Activated T-cell treated with anti-CD3 and anti-CD28 coated beads, Interleukin-2, amount 50 U/mL, for 72 hours (primary cell): ENCODE measurements at places on chromosomes 11 and 22.
A peak's percentile ranks its signal among the peaks of the same experiment; 100 is the strongest.

DNA sequence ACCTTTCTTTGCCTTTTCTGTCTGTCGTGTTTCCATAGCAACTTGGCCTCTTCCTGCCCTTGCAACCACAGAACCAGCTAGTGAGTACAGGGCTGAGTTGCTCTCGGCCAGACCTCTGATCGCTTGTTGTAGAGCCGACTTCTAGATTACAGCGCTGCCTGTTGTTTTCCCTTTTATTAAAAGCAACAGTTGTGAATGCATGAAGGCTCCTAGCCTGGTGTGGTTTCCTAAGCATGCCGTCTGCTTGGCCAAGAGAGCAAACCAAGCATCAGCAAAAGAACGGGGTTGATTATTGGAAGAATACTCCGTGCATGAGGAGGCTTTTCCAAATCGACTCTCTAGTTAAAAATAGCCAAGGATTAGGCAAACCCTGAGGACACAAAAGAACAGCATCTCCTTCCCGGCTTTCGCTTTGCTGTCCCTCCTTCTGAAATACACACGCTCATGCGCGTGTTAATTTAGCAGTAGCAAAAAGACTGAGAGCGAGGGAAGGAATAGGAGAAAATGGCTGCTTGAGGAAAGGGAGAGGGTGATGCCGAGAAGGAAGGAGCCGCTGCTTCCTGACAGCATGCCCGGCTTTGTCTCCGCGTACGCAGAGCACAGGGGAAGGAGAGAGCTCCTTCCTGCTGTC is 71.5 kb upstream of the TTC12 start:
- peak; percentile 28 for DNase-seq

- DNase-seq = no peak
These were observed 36.8 kb downstream of the SERPINH1 start for GRCh38 chr11:75598900-75599299.

DNA sequence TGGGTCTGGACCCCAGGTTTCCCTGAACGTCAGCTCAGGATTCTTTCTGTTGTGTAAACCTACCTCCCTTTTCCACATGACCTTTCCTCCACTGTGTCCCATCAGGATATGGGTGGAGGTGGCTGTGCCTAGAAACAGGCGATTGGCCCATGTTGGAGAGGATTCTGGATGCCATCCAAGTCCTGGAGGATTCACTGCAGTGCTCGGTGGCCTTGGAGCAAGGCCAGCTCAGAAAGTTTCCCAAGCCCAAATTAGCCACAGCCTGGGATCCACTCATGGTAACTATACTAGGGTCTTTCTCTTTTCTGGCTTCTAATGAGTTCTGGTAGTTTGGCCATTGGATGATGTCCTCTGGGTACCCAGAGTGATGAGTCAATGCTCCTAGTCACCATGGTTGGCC is 141.6 kb downstream of the SNX19 start:
- DNase-seq = no peak

DNA sequence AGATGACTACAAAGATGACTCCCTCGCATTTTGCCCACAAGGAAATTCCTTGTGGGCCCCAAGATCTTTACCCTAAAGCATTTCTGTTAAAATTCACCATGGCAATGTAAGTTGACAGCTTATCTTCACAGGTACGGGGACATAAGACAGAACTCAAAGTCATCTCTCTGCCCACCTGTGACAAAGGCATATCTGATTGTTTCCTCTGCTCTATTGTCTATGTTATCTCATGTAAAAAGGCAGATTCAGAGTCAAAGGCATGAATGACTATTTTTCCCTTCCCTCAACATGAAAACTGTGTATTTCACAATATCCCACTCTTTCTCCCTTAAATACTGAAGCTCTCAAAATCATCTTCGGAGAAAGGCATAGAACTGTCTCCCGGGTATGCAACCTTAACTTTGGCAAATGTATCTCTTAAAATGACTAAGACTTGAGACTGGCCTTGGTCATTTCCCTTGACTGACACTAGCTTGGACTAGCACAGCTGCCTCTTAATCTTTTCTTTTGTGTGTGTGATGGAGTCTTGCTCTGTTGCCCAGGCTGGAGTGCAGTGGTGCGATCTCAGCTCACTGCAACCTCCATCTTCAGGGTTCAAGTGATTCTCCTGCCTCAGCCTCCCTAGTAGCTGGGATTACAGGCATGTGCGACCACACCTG is 103.2 kb downstream of the MICAL3 start:
- no peak for DNase-seq

GRCh38 chr11:13921545-13921944 is 41.0 kb upstream of the SPON1 start:
- no peak for DNase-seq

- DNase-seq = no peak
These were observed 3.4 kb upstream of the FGF19 start for GRCh38 chr11:69707176-69707575.

GRCh38 chr22:24893341-24894070 is 53.0 kb downstream of the LHFPL7 start:
- no peak for DNase-seq

DNA sequence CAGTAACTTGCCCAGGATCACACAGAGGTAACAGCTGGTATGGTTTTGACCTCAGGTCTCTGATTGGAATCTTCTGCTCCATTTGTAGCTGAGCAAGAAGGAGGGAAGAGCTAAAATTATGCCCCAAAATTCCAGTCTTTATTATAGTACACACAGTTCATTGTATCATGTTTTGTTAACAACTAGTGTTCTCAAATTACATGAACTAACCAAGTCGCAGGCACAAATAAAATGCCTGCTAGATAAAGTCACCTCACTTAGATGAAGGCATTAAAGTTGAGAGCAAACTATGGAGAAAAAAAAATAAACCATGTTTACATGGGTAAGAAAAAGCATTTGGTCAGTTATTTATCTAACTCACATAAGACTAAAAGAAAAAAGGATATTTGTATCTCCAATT is 58.8 kb downstream of the PDGFD start:
- DNase-seq = no peak

GRCh38 chr11:70156291-70157037 is 46.6 kb upstream of the FADD start:
- DNase-seq = no peak

GRCh38 chr22:28023774-28024173 is 104.7 kb upstream of the PITPNB start:
- no peak for DNase-seq

DNA sequence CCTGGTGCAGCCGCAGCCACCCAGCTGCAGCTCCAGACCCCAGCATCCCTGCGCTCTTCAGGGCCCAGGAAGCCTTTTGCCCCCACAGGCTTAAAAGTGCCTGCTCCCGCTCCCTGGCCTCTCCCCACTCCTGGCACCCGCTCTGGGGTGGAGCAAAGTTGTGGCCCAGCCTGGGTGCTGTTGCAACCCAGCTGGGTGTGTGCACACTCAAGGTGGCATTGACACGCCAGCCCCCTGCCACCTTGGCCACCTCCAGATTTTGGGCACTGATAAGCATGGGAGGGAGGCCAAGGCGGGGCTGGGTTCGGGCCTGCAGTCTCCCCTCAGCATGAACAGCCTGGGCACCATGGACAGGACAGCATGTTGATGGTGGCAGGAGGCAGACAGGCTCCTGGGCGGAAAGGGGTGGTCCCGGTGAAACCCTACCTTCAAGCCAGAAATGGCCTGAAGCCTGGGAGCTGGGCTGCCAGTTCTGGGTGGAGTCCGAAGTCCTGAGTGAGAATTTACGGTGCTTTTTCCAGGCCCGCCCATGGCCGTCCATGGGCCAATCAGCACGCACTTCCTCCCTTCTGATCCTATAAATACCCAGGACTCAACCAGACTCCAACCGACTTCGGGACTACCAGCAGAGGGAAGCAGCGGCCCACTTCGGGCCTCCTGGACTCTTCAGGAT is 23.6 kb upstream of the RNASEH2C start:
- DNase-seq = no peak

- no peak for DNase-seq
These were observed 392.8 kb upstream of the CCDC90B start for GRCh38 chr11:83678831-83679584.

DNA sequence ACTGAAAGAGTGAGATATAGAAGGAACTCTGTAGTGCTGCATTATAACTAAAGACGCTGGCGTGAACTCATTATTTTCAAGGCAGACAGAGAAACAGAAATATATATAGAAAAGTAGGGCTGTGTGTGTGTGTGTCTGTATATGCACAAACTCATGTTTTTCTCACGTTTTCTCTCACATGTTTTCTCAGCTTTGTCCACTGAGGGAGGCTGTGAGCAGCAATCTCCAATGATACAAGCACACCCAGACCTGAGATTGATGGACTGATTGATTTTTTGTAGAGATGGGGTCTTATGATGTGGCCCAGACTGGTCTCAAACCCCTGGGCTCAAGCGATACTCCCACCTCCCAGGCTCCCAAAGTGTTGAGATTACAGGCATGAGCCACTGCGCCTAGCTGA is 122.5 kb downstream of the SERGEF start:
- DNase-seq = no peak

GRCh38 chr11:4085575-4085974 is 9.0 kb upstream of the RRM1 start:
- DNase-seq = no peak

DNA sequence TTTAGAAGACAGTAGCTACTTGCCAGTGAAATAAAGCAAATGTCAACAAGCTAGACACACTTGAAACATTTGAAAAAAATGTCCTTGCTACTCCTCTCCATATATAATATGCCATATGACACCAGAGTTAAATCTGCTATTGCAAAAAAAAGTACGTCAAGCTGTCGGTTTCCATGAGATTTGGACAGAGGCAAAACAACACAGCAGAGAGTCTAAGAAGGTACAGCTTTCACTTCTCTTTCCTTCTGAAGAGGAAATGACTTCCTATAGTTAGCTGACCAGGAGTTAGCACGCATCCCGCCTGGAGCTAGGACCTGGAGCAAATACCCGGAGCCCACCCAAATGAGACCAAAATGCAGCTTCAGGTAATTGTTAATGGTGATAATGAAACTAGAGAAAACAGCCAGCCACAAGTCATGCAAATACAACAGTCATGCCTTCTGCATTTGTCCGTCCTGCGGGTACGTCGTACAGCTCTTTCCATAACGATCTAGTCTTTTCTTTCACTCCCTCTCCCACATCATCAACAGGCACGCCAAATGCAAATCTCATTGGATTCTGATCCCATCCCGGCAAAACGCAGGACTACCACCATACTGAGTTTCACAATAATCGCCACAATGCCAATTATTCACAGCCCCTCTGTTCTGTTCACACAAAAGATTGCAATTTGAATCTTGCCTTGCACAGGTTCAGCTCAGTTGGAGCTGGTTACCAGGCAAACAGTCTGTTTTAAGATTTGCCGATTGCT is 395.0 kb upstream of the CCDC90B start:
- DNase-seq = no peak

- no peak for DNase-seq
These were observed 37.1 kb upstream of the THY1 start for GRCh38 chr11:119460097-119460496.

- DNase-seq = no peak
These were observed 16.5 kb upstream of the BMAL1 start for GRCh38 chr11:13260963-13261588.

DNA sequence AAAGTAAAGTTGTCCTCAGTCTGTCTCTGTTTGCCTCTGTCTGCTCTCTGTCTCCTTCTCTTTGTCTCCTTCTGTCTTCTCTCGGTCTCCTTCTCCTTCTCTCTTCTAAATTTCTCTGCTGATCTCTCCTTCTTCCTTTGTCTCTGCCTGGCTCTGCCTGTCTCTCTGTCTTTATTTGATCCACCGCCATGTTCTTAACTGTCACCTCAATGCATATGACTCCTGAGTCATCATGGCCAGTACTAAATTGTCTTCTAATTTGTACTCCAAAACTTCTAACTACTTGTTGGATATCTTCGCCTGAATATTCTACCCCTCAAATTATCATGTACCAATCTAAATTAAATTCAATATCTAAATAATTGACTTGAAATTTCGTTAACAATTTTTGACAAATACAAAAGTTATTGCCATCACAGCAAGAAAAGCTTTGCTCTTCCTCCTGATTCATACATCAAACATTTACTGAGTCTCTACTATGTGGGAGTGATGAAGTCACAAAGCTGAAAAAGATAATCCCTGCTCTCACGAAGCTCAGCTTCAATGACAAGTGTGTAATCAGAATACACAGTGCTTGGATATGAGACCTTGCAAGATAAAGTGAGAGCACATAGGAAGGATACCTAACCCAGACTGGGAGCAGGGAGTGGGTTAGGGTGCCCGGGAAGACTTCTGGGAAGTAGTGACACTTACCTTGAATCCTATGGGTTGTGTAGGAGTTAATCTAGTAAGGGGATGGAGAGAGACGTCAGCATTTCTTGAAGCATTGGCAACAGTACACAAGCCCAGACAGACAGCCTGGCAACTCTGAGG is 193.0 kb downstream of the MAML2 start:
- no peak for DNase-seq

DNA sequence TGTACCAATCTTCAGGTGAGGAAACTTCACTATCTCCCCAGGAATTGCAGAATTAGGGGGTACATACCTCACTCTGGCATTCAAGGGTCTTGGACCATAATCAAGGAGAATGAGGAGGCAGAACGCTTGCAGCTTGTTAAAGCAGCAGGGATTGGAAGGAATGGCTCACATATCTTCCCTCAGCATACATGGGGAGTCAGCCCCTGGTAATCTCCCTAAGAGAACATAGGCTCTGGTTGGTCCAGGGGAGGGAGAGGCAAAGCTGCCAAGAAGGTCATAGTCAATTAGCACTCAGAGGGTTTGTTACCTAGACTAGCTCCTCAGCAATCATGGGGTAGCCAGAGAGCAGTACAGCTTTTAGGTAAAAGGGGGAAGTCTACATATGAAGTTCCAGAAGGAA is 256.8 kb downstream of the INSC start:
- no peak for DNase-seq

DNA sequence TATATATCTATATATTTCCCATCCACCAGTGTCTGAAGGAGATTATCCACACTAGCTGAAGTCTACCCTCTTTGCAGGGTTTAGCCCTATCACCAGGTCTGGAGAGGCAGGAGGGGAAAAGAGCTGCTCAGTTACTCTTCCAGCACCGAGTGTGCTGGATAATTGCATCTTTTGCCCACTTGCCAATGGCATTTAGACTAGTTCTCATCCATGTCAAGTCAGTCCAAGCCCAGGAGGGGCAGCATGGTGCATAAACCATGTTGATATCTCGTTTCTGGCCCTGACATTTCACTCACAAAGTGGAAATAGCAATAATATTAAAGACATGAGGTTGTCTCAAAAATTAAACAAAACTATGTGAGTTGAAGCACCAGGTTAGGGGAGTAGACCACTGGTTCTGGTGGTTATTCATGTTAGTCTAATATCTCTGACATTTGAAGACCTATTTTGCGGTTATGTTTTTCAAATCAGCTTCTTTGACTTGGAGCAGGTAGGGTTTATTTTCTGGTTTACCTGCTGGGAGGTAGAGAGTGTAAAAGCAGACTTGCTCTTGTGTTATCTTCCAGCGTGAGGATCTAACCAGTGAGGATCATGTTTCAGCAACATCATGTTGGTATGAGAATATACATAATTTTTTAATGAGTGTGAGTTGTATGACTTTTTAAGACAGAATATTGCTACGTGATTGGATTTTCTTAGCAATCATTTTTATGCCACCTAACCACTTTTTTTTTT is 273.2 kb upstream of the KIRREL3 start:
- DNase-seq = no peak

DNA sequence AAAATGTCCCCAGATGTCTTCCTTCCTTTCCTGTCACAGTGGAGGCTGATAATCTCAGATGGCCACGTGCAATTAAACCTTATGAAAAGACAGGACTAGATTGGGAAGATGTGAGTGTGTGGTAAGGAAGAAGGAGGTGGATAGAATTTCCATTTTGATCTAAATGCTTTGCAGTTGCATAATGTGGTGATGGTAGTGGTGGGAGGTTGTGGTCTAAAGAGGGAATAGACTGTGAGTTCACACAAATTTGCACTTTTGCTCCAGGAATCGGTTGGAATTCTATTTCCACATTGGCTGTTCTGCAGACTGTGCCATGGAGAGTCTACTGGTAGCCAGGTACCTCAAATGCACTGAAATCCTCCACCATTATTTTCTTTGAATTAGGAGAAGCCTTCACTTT is 93.3 kb downstream of the ZBTB16 start:
- no peak for DNase-seq
